ENCODE measurements at places on chromosomes 7 and 10.

DNA sequence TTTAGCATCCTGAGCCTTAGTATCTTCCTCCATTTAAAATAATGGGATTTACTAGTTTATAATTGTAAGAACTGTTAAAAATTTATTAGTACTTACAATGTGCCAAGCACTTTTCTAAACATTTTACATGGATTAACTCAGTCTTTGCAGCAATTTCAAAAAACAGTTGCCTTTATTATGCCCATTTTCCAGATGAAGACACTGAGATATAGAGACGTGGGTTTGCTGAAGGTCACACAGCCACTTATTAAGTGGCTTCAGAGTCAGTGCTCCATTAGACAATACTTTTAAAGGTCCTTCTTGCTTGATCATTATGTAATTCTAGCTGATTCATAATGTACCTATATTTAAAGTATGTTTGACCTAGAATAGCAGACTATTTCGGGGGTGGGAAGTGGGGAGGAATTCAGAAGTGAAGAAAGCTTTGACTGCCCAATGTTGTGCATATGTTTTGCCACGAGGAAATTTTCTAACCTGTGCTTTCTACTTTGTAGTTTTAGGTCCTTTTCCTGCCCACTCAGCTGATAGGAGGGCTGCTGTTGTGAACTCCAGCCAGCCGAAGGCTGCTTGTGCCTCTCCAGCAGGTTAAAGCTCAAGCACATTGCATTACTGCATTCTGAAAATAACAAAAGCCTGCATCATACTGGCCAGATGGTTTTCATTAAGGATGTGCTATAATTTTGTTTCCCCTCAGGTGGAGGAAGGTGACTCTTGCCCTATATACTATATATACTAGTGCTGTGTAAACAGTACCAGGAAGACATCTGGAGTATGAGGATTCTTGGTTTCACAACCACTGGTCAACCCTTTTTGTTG lies 4.3 kb downstream of the PLEKHA8 start:
- no peak for DNase-seq

DNA sequence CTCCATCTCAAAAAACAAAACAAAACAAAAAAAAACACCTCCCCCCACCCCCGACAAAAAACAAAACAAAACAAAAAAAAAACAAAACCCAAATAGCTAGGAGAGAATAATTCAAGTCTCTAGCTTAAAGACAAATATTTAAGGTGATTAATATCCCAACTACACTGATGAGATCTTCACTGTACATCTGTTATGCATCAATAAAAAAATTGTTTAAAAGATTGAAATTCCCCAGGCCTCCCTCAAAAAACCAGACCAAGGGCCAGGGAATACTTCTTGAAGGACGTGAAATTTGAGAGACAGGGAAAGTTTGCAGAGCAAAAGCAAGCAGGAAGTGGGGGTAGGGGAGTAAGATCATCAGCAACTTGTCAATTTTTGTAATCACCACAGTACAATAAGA lies 232.6 kb downstream of the REEP3 start:
- no peak for DNase-seq

DNA sequence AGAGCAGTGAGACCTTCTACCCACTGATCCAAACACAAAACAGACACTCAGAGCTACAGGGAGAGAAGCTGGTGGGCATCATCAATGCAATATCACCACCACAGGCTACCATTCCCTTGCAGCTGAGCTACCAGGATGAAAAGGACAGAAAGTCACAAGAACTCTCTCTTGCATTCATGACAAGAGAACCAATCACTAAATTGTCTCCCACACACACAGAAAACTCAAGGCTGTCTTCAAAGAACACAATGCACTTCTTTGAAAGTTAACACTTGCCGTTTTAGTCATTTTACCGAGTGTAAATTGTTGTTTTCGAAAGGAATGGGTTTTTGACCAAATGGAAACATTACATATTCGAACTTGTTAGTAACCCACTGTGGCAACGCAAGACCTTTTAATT lies 626.6 kb downstream of the SORCS1 start:
- DNase-seq: no peak

GRCh38 chr7:140390466-140391190 lies 7.7 kb downstream of the SLC37A3 start:
- no peak for DNase-seq

GRCh38 chr7:27189997-27190748 lies 5.1 kb upstream of the HOXA11 start:
- DNase-seq: no peak

- no peak for DNase-seq
Measured at GRCh38 chr7:148056406-148056805, 534.2 kb upstream of the C7orf33 start.

GRCh38 chr7:98125759-98126158 lies 19.1 kb downstream of the LMTK2 start:
- DNase-seq: no peak

DNA sequence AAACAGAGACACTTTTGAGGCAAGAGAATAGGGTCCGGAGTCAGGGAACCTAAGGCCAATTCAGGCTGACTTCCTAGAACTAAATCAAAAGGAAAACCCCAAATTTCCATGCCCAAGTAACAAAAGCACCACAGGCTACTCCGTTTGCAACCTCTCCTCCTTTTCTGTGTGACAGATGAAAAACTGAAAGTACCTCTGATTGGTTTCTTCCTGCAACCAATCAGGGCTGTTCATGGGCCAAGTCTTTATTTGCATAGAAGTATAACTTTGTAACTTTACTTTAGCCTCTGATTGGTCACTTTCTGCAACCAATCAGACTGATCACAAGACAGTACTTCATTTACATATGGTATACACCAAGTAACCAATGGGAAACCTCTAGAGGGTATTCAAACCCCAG lies 239.9 kb upstream of the KCND2 start:
- no peak for DNase-seq

GRCh38 chr10:28215930-28216329 lies 86.9 kb downstream of the MPP7 start:
- no peak for DNase-seq

GRCh38 chr10:29130190-29130673 lies 158.6 kb upstream of the LYZL1 start:
- DNase-seq: no peak

DNA sequence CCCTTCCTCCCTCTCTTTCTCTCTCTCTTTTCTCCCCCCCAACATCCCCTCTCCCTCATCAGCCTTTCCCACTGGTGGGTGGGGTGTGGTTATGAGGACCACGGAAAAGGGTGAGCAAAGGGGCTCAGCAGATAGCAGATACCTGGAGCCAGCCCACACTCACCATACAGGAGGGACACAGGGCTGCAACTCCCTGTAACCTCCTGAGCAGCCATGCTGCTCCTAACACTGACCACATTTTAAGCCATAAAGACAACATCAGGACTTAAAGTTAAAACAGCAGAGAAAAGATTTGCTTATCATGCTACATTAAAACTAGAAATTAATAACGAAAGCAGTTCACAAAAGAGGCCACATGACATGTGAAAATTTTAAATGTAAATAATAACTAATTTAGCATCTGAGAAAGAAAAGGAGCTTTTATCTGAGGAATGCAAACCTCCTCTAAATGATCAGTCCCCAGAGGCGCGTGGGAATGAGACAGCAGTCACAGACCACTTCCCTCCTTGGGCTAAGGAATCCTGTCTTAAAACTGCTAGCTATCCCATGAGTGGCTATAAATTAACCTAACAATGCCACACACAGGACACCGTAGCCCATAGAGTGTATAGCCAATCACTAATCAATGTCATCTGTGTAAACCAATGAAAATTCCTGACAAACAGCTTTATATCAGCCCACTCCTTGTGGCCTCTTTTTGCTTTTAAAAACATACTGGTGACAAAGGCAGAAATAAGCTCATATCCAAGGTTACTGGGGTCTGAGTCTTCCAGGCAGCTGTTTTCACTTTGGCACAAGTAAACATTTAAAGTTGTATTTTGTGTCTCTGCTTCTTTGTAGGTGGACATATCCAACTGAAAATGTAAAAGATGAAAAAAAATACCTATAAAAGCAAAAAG lies 33.3 kb downstream of the PKD1L1 start:
- no peak for DNase-seq

DNA sequence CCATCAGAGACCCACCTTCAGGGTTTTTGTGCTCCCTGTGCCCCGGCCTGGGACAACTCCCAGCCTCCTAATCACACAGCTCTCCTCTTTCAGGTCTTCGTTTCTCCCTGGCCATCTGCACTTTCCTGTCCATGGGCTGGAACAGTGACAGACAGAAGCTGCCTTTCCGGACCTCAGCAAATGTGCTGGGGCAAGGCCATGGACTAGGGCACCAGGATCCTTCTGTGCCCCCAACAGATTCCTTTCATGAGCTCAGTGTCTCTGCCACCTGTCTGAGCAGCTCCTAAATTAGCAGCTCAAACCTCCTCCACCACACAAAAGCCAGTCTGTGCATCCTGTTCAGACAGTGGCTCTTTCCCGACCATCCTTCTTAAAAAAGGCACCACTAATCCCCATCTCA lies 41.9 kb upstream of the FRMD4A start:
- DNase-seq: no peak

GRCh38 chr10:116538456-116538855 lies 7.3 kb upstream of the PNLIP start:
- DNase-seq: no peak

GRCh38 chr7:134328900-134329299 lies 12.2 kb upstream of the SLC35B4 start:
- DNase-seq: no peak

GRCh38 chr10:15515202-15515601 lies 144.1 kb upstream of the FAM171A1 start:
- DNase-seq: no peak

GRCh38 chr10:95792874-95793285 lies 36.9 kb downstream of the ENTPD1 start:
- no peak for DNase-seq

- DNase-seq: no peak
Measured at GRCh38 chr7:98369726-98370125, 31.2 kb downstream of the BAIAP2L1 start.

DNA sequence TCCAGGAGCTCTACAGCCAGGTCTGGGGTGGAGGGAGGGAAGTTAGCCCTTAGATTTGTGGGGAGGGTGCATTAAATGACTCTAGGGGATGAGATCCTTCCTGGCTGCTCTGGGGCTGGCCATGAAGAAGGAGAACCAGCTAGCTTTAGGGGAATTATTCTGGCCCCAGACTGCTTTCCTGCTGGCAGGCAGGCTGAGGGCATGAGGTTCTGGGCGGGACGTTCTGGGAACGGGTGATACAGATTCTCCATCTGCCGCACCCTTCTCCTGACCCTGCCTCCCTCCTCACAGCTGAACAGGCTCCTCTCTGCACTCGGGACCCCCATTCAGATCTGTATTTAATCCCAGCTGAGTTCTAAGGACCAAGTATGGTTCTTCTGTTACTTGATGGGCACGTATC lies 23.9 kb downstream of the GOLGA7B start:
- no peak for DNase-seq

GRCh38 chr10:68167586-68168189 lies 58.4 kb downstream of the MYPN start:
- DNase-seq: no peak

- DNase-seq: no peak
Measured at GRCh38 chr10:113849946-113850345, 3.9 kb downstream of the DCLRE1A start.

DNA sequence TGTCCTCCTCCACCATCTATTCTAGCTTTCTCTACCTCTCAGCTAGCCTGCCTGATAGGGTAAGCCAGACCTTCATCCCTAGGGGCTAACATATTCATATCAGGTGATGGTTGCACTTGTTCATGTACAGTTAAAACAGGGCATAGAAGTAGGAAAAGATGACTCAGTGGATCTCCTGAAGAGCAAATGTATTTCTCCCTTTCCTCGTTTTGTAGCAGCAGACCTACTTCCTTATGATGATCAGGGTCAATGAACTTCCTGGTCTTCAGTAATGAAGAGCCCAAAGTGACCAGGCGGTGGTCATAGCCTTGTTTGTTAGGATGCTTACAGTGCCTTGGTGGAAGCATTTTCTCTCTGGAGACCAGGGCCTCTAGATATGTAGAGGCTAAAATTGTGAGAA lies 6.3 kb downstream of the LIPJ start:
- DNase-seq: no peak

GRCh38 chr7:116211913-116212596 lies 1.7 kb downstream of the TES start:
- no peak for DNase-seq

GRCh38 chr7:149624006-149624405 lies 126.4 kb upstream of the ZNF746 start:
- no peak for DNase-seq

DNA sequence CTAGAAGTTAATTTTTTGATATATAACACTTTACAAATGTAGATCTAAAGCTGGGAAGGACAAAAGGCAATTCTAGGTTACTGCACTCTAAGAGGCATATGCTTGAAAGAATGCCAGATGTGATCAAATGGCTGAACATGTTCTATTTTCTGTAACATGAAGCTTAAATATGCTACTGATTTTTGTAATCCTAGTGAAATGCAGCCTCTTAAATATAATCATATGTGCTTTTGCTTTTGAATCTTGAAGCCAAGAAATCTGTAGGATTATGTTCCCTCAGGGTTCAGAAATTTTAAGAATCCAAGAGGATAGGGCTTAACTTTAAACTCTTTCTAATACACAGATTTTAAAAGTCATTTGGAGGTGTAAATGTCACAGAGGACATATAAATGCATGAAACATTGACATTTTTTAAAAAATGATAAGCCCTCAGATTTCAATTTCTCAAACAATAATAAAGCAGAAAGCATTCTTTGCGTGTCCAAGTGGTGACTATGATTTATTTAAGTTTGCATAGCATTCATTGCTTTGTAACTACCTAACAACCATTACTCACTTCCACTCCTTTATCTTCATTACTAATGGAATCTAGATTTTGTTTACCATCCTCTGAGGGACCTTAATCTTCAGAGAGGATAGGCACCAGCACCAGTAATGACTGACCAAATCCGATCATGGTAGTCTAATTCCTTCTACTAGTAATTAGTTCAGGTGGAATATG lies 170.4 kb downstream of the MAGI2 start:
- DNase-seq: no peak

Data from bone marrow (tissue), 2 donors.